ENCODE measurements at places on chromosomes 7 and 10.

DNA sequence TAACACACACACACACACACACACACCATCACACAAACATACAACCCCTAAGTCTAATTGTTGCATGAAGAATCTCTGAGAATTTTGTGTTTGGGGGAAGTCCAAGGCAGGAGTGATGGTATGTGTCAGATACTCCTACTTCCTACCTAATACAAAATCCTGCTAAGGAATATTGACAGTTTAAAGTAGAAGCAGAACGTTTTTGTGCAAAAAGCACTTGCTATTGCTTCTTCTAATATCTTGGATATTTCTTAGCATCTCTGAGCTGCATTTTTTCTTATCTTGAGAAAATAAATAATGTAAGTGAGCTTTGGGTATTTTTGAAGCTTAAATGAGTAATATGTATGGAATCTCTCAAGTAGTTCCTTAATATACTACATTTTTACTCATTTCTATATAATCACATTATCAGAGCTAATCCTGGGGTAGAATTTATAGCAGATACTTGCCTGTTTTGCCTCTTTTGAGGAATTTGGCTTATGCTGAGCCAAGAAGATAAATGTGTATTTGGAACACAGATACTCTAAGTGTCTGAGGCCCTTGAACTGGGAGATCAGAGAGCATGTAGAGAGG, 212.3 kb downstream of the DKK1 start:
- no peak for DNase-seq

DNA sequence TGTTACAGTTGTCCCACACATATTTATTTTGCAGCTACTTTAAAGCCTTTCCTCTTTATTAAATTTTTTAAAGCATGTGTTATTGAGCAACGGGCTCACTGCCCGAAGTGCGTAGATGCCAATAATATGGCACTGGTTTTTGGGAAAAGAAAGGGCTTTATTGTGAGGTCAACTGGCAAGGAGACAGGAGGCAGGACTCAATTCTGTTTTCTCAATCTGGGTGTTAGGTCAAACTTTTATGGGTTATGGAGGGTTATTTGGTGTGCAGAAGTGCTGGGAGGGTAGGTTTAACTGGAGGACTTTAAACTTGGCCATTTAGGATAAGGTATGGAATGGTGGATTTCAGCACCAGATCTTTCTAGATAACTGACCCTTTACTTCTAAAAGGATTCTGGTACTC, 183.6 kb downstream of the LRRC4 start:
- DNase-seq = no peak

DNA sequence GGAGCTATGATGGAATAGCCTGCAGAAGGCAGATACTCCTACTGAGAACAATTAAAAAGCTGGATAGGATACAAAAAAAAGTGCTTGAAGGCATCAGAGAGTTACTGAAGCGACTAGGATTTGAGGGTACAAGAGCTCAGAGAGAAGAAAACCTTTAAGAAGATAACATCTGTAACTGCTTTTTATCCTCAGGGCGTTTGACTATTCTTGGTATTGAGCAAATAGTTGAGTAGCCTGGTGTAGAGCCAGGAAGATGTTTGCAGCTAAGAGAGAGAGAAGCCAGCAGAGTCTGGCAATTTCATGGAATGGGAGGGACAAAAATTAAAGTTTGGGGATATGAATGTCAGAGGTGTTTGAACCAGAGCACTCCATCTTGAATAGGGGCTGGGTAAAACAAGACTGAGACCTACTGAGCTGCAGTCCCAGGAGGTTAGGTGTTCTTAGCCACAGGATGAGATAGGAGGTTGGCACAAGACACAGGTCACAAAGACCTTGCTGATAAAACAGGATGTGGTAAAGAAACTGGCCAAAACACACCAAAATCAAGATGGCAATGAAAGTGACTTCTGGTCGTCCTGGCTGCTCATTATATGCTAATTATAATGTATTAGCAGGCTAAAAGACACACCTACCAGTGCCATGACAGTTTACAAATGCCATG, 428.8 kb downstream of the SH2D4B start:
- DNase-seq = no peak

DNA sequence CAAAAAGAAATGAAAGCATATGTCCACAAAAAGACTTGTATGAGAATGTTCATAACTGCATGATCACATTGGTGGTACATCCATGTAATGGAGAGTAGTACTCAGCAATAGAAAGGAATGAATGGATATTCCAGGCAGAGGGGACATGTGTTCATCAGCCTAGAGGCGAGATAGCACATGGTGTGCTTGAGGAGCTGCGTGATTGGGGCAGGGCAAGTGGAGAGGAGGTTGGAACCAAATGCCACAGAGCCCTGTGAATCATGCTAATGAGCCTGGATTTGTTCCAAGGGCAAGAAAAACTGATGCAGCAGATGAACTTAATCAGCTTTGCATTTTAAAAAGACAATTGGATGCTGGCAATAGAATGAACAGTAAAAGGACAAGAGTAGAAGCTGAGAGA, 73.3 kb downstream of the C10orf90 start:
- DNase-seq = no peak

DNA sequence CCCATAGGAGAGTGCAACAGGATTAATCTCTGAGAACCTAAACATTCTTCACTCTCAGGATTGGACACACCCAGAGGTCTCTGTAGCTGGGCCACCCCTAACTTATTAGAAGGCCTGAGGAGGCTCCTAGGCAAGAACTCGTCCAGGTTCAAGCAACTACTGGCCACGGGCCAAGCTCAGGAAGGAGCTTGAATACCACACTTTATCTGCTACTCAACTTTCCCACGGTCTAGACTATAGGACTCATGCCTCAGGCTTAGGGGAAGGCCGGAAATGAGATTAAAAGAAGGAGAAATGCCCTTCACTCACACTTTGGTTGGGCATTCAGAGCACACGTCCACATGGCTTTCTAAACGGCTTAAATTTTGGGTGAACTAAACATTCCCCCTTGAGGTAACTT, 142.8 kb upstream of the PHYHIPL start:
- no peak for DNase-seq
